Hindlimb muscle (tissue), 1 donor: ENCODE measurements at places on chromosomes 1 and 21.

DNA sequence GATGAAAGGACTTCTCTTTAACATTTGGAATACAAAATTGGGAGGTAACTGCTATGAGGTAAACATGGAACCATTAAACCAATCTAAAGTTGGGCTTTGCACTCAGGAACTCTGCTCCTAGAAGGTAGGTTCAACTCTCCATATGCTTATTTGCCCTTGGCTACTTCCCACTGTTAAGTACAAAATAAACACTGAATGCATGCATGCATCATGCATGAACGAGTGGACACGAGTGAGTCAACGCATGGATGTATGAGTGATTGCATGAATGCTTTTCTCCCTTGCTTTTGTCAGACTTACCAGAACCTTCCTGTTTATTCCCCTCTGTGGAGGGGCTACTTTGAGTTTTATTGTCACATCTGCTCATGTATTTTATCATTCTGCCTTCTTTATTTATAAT lies 42.4 kb upstream of the RUNX1 start:
- DNase-seq = no peak

- DNase-seq = no peak
Observed at GRCh38 chr1:60857851-60858250, 224.5 kb upstream of the NFIA start.

DNA sequence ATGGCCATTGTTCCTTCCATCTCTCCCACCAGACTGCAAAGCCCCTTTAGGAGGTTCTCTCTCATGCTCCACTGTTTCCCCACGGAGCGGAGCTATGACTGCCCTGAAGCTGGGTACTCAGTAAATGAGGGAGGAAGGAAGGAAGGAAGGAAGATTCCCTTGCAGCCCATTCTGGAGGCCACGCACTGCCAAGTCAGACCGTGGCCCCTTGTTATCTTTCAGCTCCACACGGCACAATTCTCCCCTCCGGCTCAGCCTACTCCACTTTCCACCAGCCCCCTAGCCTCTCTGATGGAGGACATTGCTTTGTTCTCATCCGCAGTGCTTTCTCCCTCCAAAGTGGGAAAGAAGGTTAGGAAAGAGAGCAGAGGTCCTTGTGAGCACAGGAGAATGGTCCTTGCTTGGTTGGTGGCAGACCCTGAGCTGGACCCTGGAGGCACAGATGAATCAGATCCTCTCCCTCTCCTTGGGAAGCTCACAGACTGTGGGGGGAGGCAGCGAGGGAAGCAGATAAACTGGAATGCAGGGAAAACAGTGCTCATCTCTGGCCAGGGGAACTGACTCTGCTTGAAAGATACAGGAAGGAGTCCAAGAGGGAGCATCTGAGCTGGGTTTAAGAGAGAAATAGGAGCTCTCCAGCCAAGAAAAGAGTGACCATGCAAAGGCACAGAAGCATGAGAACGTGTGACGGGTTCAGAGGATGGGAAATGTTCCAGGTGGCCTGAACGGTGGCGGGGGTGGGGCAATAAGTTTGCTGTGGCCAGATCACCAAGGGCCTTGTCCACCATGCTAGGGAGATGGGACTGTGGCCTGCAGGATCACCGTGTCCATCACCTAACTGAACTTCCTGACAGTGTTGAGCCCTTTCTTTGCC lies 52.6 kb downstream of the GLIS1 start:
- no peak for DNase-seq

DNA sequence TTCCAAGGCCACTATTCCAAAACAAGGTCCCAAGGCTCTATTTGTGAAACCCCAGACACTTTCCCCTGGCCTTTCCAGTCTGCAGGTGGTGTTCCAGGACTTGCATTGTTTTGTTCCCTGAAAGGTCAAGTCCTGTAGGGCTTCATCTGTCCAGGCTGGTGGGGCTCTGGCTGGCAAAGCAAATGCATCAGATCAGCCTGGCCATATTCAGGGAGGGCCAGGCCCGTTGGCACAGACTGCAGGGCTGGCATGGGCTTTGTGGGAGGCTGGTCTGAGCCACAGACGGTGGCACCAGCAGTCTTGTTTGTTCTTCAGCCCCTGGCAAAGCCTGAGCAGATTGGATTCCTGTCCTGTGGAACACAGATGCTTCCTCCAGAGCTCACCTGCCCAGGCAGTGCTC lies 93.0 kb downstream of the SPATA46 start:
- no peak for DNase-seq

GRCh38 chr1:64155278-64155677 lies 48.1 kb upstream of the UBE2U start:
- no peak for DNase-seq

DNA sequence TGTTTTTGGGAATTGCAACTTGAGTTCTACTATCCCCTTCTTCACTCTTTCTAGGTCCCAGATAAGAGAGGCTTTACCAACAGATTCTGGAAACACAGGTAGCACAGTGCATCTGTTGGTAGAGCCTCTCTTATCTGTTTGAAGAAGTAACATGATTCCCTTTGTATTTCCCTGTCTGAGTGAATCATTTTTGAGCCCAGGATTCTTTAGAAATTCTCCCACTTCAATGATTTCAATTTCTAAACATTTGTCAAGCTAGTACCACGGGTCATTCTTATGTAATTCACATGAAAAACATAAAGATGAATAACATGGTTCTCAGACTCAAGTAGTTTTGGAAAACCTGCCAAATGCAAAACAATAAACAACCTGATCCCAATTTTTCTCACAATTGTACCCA lies 72.0 kb upstream of the DUSP10 start:
- DNase-seq = no peak

GRCh38 chr1:225548140-225548857 lies 104.6 kb downstream of the ENAH start:
- DNase-seq = no peak

GRCh38 chr1:210786546-210786945 lies 347.4 kb downstream of the KCNH1 start:
- no peak for DNase-seq

- DNase-seq = no peak
Observed at GRCh38 chr1:234720709-234721441, 110.9 kb upstream of the IRF2BP2 start.

DNA sequence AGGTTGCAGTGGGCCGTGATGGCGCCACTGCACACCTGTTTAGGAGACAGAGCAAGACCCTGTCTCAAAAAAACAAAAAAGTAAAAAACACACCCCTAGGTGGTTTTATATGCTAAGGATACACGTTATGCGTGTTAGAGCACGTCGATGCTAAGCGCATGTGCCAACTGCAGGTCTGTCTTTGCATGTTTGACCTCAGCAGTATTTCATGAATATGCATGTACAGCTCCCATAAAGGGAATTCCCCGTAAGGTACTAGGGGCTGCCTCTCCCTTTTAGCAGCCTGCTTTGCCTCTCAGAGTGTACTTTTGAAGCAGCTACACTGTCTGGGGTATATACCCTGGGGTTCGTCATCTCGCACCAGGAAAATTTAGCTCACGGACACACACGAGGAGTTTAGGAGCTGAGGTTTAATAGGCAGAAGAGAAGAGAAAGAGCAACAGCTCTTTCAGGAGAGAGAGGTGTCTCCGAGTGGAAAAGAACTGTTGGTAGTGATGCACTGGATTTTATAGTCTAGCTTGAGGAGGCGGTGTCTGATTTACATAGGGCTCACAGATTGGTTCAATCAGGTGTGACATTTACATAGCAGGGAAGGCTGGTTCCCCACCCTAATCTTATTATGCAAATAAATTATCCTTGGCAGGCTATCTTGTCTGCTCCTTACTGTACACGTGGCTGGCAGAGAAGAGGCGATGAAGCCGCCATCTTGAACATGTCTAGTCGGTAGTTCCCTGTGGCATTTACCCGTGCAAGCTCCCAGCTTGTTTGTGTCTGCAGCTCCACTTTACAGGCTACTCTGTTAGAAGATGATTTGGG lies 4.2 kb upstream of the OTUD3 start:
- DNase-seq = no peak

GRCh38 chr1:192709544-192709943 lies 73.6 kb downstream of the RGS13 start:
- DNase-seq = no peak

GRCh38 chr1:166915941-166916340 lies 39.9 kb upstream of the TADA1 start:
- no peak for DNase-seq

- DNase-seq = no peak
Observed at GRCh38 chr1:26827106-26827604, 667 bp downstream of the ZDHHC18 start.

GRCh38 chr1:89602871-89603404 lies 30.0 kb upstream of the LRRC8C start:
- DNase-seq = no peak

GRCh38 chr1:185156288-185156853 lies 382 bp downstream of the TRMT1L start:
- DNase-seq = no peak

DNA sequence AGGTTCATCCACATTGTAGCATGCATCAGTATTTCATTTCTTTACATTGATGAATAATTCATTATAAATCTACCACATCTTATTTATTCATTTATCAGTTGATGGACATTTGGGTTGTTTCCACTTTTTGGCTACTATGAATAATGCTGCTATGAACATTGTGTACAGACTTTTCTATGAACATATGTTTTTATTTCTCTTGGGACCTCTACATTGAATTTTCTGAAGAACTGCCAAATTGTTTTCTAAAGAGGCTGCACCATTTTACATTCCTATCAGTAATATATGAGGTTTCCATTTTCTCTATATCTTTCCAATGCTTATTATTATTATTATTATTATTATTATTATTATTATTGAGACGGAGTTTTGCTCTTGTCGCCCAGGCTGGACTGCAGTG lies 81.3 kb upstream of the SELENON start:
- DNase-seq = no peak

GRCh38 chr1:168333562-168334276 lies 53.0 kb downstream of the TBX19 start:
- no peak for DNase-seq

DNA sequence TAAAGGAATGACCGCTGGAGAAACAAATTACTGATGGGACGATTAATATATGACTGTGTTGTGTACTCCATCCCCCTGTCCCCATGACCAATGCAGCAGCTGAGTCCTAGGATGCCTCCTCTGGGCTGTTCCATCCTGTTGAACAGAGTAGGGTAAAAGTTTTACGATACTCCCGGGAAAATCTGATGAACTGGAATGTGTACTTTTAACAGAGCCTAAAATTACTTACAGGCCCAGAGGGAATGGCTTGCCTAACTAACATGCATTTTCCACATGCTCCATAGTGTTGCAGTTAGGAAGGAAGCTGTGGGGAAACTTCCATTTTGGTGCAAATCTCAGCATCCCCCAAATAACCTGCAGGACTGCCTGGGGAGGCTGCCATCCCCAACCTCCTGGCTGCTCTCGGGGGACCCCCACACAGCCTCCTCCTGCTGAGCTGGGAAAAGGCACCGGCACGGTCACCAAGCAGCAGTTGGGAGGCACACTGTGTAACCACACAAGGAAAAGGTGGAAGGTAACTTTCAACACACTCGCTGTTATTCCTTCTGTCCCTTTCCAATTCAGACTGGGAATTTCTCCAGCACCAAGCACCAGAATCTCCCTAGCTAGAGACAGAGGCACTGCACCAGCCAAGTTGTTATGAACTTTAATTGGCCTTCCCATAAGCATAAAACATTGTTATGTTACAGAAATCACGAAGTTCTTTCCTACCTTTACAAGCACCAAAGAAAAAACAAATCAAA lies 97.2 kb downstream of the BCAR3 start:
- DNase-seq = no peak

- DNase-seq = no peak
Observed at GRCh38 chr1:203454986-203455471, 20.6 kb upstream of the PRELP start.

DNA sequence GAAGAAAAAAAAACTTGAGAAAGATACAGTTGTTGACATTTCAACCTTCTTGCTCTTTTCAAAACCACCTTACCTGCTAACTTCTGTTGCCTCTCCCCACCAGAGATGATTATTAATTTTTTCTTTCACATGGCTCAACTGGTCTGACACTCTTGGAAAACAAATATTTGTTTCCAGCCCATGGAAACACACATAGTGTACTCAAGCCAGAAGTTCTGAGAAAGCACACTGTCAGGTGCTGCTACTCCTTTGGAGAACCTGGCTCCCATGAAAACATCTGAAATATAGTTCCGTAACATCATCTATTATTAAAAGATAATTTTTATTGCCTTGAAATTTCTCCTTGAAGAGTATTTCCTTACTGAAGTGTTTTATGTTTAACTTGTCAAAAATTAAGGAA lies 145.0 kb upstream of the C1orf105 start:
- DNase-seq = no peak

- DNase-seq = no peak
Observed at GRCh38 chr1:171583591-171584201, 38.3 kb upstream of the MYOCOS start.

- DNase-seq = no peak
Observed at GRCh38 chr1:239998312-239998649, 93.4 kb upstream of the FMN2 start.

- no peak for DNase-seq
Observed at GRCh38 chr21:42114646-42115045, 43.5 kb downstream of the UMODL1 start.

GRCh38 chr1:199639453-199639852 lies 388.1 kb upstream of the NR5A2 start:
- no peak for DNase-seq

GRCh38 chr1:188499690-188500089 lies 1670.9 kb downstream of the PLA2G4A start:
- DNase-seq = no peak

DNA sequence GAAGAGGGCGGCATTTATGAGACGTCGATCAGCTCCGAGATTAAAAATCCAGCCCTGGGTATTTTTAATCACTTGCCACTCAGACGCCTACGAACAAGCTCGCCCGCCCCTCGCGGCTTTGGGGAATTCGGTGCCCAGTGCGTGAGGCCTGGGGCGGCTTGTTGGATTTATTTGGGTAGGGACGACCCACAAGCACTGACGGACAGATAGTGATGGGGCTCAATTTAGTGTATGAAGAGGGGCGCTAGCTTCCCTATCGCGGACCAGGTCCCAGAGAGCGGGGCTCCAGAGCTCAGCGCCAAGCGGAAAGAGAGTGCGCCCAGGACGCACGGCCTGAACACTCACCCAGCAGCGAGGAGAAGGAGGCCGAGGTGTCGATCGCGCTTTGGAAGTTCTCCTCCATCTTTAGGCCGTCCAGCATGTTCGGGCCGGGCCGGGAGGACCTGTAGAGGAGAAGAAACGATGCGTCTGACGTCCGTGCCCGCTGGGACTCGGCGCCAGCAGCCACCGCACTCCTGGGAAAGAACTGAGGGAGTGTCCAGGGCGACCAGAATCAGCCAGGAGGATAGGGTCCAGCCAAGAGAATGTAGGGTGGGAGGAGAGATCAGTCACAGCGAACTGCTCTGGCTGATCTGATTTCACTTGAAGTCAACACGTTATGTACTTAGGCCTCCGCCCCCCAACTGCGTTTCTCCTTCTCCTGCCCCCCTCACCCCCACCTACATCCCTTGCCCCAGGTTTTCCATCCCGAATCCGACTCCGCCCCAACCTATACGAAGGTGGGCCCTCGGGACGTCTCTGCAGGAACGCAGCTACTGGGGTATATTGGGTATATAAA lies 1.2 kb downstream of the LMX1A start:
- no peak for DNase-seq

DNA sequence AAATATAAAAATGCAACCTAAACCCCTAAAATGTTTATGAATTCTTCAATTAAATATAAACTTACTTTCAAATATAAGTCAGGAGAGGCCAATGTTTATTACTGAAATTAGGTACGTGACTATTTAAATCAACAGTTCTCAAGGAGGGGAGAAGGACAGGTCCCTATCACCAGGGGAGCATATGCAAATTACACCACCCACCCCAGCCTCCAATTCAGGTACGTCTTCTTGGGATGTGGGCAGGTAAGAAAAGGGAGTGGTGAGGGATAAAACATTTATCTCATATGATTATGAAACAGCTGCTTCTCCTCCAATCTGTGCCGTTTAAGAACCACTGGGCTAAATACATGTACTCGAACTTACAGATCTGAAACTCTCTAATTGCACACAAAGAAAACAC lies 3.4 kb downstream of the COP1 start:
- DNase-seq = no peak
